ENCODE measurements at places on chromosomes 16 and 17. TPM values are rescaled to one million over a fixed set of nuclear protein-coding genes. Genes with fewer than 3 reads are reported as not detected.

LDAF1 gene
- total RNA-seq = 40.2 TPM

SOX8 gene
- 0.88 TPM for total RNA-seq

ITGAL gene
- total RNA-seq = not detected

KRTAP9-2 gene
- total RNA-seq = not detected

HES7 gene
- 0.78 TPM for total RNA-seq

CBX2 gene
- 7.6 TPM for total RNA-seq

TEX14 gene
- total RNA-seq = under 0.01 TPM

EVPLL gene
- total RNA-seq = not detected

VTN gene
- total RNA-seq = 1.4 TPM

USH1G gene
- total RNA-seq = not detected

CD300A gene
- not detected for total RNA-seq

CORO6 gene
- 1.0 TPM for total RNA-seq

PRRT2 gene
- 26.6 TPM for total RNA-seq

TSPOAP1 gene
- total RNA-seq = 3.2 TPM

CCL15 gene
- total RNA-seq = not detected

CYGB gene
- total RNA-seq = 92.3 TPM

FOXJ1 gene
- not detected for total RNA-seq

PIMREG gene
- 37.6 TPM for total RNA-seq

MT1G gene
- total RNA-seq = 78.2 TPM

NOG gene
- total RNA-seq = 0.08 TPM

MT3 gene
- total RNA-seq = 0.52 TPM

PLA2G10 gene
- not detected for total RNA-seq

VASN gene
- 94.0 TPM for total RNA-seq

KRT36 gene
- total RNA-seq = not detected
